ENCODE measurements at places on chromosomes 5 and 9.

DNA sequence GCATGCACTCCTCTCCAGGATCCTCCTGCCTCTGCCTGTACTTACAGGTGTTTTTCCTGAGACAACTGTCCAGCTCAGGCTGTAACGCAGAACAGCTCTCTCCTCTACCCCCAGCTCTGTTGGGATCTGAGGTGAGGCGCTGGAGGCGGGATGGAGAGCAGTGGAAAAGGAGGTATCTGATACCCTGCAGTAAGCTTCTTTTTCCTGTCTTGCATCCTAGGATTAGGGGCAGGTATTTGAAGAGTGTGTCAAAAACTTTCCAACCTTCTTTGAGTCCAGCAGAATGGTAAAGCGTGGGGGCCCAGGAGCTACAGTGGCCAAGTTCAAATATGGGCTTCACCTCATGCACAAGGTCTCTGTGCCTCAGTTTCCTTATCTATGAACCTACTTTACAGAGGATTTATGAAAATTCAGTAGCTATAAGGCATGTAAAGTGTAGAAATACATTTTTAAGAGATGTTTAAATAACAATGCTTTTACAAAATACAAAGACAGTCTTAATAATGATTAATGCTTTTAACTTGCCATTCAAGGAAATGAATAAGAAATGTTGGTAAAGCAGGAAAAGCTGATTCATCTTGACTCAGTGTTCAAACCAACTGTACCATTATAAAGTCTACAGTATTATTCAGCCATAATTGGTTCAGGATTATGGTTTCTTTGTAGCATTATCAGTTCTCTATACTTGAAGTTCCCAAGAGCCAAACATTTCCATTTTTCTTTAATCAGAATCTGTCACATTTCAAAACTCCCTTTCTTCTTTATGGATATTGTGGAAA lies 26.1 kb downstream of the MAP1B start:
- DNase-seq: no peak

GRCh38 chr9:31251386-31251785 lies 1133.1 kb upstream of the ACO1 start:
- DNase-seq: no peak

- DNase-seq: no peak
Measured at GRCh38 chr5:24161559-24161958, 483.2 kb downstream of the CDH10 start.

- DNase-seq: no peak
Measured at GRCh38 chr5:11905206-11905605, 960 bp upstream of the CTNND2 start.

DNA sequence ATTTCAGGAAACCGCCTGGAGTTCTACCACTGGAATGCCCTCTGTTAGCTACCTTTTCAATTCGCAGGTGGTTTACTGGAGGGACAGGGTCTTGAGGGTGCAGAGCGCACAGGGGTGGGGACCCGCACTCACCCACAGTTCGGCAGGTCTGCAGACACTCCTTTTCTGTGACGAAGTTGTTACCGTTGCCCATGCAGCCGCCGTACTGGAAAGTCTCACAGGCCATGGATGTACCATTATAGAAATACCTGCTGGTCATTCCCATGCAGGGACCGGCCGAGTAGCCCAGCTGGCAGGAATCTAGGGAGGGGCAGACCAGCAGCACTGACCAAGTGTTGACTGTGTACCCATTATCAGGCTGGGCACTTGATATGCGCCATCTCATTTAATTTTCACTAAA lies 16.8 kb downstream of the AMBP start:
- no peak for DNase-seq

- DNase-seq: no peak
Measured at GRCh38 chr5:113682497-113683136, 169.1 kb downstream of the YTHDC2 start.

DNA sequence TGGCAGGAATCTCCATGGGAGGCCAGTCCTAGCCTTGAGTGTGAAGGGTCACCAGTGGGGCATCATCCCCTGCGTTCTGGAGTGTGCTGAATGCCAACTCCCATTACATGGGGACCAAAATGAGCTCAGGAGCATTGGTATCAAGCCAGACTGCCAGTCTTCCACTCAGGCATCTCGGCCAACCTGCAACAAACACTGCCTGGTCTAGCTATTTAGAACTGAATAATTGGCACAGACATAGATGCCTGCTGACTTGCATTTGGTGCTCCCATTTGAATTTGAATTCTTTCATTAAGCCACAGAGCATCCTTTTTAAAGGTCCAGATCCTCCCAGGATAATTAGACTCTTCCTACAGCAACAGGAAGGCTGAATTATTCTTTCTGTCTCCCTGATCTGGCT lies 116.6 kb upstream of the ABCA1 start:
- DNase-seq: no peak

- DNase-seq: no peak
Measured at GRCh38 chr5:74632947-74633356, 7.6 kb downstream of the ENC1 start.

GRCh38 chr9:11319538-11319937 lies 706.7 kb upstream of the PTPRD start:
- peak; percentile 17 for DNase-seq

DNA sequence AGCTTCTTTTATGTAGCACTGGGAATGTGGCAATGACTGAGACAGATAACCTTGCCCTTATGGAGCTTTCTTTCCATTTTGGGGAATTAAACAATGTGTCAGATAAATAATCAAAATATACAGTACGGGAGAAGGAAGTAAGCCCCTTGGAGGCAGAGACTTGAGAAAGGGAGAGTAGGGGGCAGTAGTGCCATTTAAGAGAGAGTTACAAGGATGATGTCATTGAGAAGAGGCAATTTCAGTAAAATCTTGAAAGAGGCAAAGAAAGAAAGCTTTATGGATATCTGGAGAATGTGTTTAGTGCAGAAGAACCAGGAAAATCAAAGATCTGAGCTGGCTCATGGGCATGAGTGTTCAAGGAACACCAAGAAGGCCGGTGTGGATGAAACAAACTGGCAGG lies 77.3 kb downstream of the KCTD16 start:
- DNase-seq: no peak

DNA sequence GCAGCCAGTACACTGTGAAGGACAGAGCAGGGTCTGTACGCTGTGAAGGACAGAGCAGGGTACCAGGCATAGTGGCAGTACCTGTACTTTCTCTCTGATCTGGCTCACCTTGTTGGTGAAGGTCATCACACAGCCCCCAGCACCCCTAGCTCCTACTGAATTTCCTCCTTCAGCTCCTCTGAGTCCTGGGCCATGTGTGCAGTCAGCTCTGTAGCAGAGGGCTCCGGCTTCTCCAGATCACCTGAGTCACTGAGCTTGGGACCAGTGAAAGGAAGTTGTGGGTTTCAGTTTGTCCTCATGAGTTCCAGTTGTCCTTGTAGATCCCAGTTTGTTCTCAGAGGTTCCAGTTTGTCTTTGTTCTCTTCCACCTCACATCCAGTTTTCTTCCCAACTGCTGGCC lies 5.5 kb downstream of the NUDT2 start:
- no peak for DNase-seq

DNA sequence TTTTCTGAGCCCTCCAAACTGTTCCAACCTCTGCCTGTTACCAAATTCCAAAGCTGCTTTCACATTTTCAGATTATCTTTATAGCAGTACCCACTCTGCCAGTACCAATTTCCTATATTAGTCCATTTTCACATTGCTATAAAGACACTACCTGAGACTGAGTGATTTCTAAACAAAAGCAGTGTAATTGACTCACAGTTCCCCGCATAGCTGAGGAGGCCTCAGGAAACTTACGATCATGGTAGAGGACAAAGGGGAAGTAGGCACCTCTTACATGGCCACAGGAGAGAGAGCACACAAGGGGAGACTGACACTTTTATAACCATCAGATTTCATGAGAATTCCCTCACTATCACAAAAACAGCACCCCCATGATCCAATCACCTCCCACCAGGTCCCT lies 105.0 kb downstream of the DTWD2 start:
- DNase-seq: no peak

DNA sequence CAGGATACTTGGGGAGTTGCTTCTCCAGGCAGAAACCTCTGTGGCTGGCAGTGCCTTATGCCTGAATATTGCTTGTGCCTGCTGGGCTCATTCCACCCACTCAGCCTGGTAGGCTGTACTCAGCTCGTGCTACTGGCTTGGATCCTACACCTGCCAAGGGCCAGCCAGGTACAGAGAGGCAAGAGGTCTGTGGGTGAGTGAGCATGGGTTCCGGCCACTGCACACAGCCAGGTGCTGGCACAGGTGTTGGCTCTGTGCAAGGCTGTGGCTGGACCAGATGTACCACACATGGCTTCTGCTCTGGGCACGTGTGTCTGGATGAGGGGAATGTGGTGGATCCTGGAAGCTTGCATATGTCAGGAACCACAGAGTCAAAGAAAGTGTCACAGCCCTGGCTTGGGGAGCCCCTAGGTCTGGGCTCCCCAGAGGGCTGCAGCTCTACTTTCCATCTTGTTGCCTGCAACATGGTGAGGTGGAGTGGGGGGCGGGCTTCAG lies 76.7 kb upstream of the C6 start:
- no peak for DNase-seq

DNA sequence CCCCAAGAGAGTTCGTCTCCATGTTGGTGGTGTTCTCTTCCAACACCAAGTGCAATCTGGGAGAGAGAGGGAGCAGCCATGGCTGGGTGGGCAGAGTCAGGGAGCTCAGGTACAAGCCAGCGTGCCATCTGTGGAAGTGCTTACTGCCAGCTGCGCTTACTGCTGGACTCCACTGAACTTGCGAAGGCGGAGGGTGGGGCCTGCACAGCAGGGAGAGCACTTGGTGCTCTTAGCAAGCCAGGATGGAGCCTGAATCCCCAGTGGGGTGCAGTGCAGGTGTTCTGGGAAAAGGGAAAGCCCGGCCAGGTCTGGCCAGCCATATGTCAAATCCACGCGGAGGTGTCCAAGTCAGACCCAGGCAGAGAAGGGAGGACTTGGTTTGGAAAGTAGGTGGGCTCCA lies 142.0 kb downstream of the FANCC start:
- DNase-seq: no peak

GRCh38 chr5:135890867-135891266 lies 4.8 kb downstream of the IL9 start:
- DNase-seq: no peak

DNA sequence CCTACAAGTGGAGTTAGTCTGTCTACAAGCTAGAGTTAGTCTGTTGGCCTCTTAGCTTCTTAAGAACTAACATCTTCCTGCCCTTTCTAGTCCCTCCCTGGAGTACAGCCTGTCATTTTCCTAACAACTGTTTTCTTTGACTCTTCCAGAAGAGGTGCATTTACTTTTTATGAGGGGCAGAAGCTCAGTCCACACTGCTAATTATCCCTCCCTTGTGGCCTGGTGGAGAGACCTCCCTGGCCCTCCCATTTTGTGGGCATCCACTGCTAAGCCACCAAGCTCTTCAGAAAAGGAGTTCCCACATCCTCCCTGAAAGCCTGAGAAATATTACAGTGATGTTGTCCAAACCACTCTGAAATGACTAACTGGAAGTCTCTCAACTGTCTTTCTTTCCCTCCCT lies 8.0 kb downstream of the MAP1B start:
- DNase-seq: no peak

DNA sequence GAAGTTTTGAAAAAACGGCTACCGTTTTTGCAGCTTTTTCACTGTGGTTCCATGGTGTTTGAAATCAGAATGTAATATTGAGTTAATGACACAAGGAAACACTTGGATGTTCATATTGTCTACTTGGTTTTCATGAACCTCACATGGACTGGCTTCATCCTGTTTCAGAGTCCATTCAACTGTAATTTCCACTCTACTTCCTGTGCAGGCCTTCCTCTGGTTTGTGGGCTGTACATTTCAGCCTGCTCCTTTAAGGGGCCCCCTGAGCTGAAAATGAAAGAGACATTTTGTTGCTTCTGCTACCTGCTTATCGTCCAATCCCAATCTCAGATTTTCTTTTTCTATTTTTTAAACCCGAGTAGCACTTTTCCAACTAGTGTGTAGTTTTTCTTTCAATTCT lies 41.8 kb upstream of the CDKN2B start:
- DNase-seq: no peak

- no peak for DNase-seq
Measured at GRCh38 chr9:89407070-89407469, 88.8 kb downstream of the SECISBP2 start.

GRCh38 chr5:179139936-179140235 lies 79.7 kb downstream of the ZNF354C start:
- DNase-seq: no peak

- DNase-seq: no peak
Measured at GRCh38 chr5:775961-776861, 8.3 kb downstream of the ZDHHC11B start.
